Activated naive CD4-positive, alpha-beta T cell treated with anti-CD3 and anti-CD28 coated beads, Interleukin-2, amount 10 ng/mL, durations not matched to agents 5 hours and 36 hours (primary cell): ENCODE measurements at places on chromosomes 4 and X. TPM values are rescaled to one million over a fixed set of nuclear protein-coding genes. Genes with fewer than 3 reads are reported as not detected.

The CYBB gene
- total RNA-seq: 0.08 TPM

The SERPINA7 gene
- not detected for total RNA-seq

The TKTL2 gene
- not detected for total RNA-seq

The CACNA1F gene
- 0.50 TPM for total RNA-seq

The TBC1D8B gene
- 0.55 TPM for total RNA-seq

The HTN3 gene
- not detected for total RNA-seq

The GLRA2 gene
- not detected for total RNA-seq

The POU3F4 gene
- total RNA-seq: not detected

The DOK7 gene
- total RNA-seq: not detected

The FAM120C gene
- total RNA-seq: 12.0 TPM

The UBE2K gene
- total RNA-seq: 67.4 TPM

The BST1 gene
- total RNA-seq: 0.51 TPM

The ANKRD50 gene
- total RNA-seq: 0.28 TPM

The ANOS1 gene
- total RNA-seq: not detected

The ADH6 gene
- not detected for total RNA-seq

The SPANXA1 gene
- total RNA-seq: not detected

The PLP1 gene
- not detected for total RNA-seq

The OPHN1 gene
- 0.08 TPM for total RNA-seq
